ENCODE measurements at places on chromosomes 12 and 14. TPM values are rescaled to one million over a fixed set of nuclear protein-coding genes. Genes with fewer than 3 reads are reported as not detected.

Gene TMPRSS12
- not detected for polyA plus RNA-seq

Gene AHNAK2
- polyA plus RNA-seq: 0.66 TPM

Gene TMEM132D
- not detected for polyA plus RNA-seq

Gene CYP27B1
- 0.31 TPM for polyA plus RNA-seq

DNA sequence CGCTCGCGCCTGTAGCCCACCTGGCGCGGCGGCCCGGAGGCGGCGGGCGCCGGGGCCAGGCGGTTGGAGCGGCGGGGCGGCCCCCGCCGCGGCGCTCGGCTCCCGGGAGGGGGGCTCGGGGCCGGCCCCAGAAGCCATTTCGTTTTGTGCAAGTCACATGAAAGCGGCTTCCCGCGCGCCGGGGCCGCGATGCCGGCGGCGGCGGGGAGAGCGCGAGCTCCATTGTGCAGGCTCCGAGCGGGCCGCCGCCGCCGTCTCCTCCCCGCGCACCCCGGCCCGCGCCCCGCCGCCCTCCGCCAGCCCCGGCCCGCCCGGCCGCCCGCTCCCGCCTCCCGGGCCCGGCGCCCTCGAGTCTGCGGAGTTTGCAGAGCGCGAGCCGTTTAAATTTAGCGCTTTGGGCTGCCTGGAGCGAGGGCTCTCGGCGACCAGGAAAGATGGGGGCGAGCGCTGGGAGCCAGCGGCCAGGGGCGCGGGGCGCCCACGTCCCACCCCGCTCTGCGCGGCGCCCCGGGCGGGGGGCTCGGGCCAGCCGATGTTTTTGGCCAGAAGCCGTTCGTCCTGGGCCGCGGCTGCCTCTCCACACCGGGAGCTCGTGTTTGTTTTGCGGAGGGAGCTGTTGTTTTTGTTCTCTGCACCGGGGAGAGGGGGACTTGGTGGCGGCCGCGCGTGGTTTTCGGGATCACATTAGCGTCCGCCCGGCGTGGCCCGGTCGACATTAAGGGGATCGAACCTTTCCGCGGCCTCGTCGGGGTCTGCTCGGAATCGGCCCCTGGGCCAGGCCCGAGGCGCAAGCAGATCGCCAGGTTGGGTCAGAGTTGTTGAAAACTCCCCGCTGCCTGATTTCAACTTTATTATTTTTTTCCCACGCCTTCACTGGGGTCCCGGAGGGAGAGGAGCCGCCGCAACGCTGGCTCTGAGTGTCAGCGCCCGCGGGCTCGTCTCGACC, 982 bp downstream of the BCL7A start:
- peaks cover 20% of the 10 kb centered on the region for H3K36me3 ChIP-seq
- H3K27ac ChIP-seq: peak overlapping the region; percentile 91
- peak; percentile 55 for DNase-seq
- H3K4me1 ChIP-seq: peaks cover 67% of the 10 kb centered on the region
- peak overlapping the region; percentile 98 for H3K4me3 ChIP-seq
- H3K27me3 ChIP-seq: no peaks in the 10 kb centered on the region

DNA sequence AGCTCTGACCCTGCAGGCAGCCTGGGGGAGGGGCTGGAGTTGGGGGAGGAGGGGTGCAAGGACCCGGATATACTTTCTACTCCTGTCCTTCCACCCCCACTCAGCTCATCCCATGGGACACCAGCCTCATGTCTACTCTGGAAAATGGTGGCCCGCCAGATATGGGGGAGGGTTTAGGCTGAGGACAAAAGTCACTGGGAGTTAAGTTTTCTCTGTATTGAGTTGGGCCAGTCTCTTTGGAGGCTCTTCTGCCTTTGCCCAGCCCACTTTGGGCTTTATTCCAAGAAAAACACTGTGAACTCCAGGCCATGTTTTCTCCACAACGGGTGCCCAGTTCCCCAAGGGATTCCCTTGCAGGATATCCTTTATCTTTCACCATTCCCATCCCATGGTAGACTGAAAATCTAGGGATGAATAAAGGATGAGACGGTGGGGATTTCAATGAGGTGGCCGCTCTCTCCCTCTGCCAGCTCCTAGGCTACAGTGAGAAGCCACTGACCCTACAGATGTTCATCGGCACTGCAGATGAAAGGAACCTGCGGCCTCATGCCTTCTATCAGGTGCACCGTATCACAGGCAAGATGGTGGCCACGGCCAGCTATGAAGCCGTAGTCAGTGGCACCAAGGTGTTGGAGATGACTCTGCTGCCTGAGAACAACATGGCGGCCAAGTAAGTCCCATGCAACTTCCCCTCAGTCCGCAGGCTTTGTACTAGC, 4.9 kb downstream of the NFATC4 start:
- no peak overlapping the region for H3K4me3 ChIP-seq
- H3K36me3 ChIP-seq: no peaks in the 10 kb centered on the region
- no peak for DNase-seq
- H3K27ac ChIP-seq: no peak overlapping the region
- H3K27me3 ChIP-seq: peaks cover 5% of the 10 kb centered on the region

GRCh38 chr14:72904218-72904617, 10.3 kb upstream of the DPF3 start:
- H3K4me3 ChIP-seq: no peak overlapping the region
- peaks cover 5% of the 10 kb centered on the region for H3K27me3 ChIP-seq
- no peak for DNase-seq
- peaks cover 9% of the 10 kb centered on the region for H3K4me1 ChIP-seq
- no peaks in the 10 kb centered on the region for H3K36me3 ChIP-seq

DNA sequence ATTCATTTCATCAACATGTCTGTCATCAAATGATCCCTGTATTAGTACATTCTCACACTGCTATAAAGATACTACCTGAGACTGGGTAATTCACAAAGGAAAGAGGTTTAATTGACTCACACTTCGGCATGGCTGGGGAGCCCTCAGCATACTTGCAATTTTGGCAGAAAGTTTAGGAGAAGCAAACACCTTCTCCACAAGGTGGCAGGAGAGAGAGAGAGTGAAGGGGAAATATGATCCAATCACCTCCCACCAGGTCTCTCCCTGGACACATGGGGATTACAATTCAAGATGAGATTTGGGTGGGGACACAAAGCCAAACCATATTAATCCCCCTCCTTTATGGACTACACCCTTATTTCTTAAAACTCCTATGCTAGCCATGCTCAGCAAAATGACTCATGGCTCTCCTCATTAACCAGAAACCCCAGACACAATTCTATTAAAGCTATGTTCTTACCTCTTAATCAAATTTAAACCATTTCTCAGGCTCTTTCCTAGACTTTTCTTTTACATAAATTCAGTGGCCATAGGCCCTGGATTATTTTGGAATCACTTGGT, 932.3 kb downstream of the FLRT2 start:
- no peak overlapping the region for H3K27ac ChIP-seq
- no peak for DNase-seq
- H3K27me3 ChIP-seq: no peaks in the 10 kb centered on the region
- no peaks in the 10 kb centered on the region for H3K36me3 ChIP-seq
- H3K4me3 ChIP-seq: no peak overlapping the region

DNA sequence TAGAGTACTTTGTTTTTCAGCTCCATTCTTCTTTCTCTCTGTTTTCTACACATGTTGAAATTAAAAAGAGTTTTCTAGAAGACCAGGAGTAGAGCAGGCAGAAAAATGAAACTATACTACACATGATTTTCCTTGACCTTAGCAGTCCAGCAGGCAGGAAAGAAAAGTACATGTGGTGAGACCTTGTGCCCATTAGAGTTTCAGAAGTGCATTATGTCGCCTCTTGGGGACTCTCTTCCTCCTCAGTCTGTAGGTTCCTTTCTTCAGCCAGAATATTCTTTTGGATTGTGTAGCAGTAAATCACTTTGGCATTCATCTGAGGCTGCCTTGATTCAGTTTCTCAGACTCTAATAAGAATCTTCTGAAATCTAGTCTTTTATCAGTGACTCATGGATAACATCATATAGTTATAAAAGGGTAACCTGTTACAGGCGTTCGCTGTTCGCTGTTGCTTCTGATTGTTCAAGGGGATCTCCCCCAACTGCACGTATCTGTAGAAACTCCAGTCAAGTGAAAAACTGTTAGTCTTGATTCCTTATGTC, 161.8 kb downstream of the ANO4 start:
- H3K27ac ChIP-seq: no peak overlapping the region
- no peaks in the 10 kb centered on the region for H3K27me3 ChIP-seq
- H3K4me1 ChIP-seq: no peaks in the 10 kb centered on the region
- H3K36me3 ChIP-seq: no peaks in the 10 kb centered on the region
- no peak for DNase-seq

- H3K36me3 ChIP-seq: peaks cover 7% of the 10 kb centered on the region
- H3K4me1 ChIP-seq: peaks cover 48% of the 10 kb centered on the region
- H3K27ac ChIP-seq: peak overlapping the region; percentile 100
- peak; percentile 91 for DNase-seq
- no peaks in the 10 kb centered on the region for H3K27me3 ChIP-seq
- peak overlapping the region; percentile 92 for H3K4me3 ChIP-seq
Observed at GRCh38 chr12:106301611-106302321, 767 bp upstream of the TCP11L2 start.

GRCh38 chr14:74619672-74620131, 7.7 kb upstream of the LTBP2 start:
- no peaks in the 10 kb centered on the region for H3K36me3 ChIP-seq
- H3K27ac ChIP-seq: peak overlapping the region; percentile 60
- DNase-seq: no peak
- H3K27me3 ChIP-seq: peaks cover 20% of the 10 kb centered on the region
- peaks cover 41% of the 10 kb centered on the region for H3K4me1 ChIP-seq

All from naive B cell (primary cell).